ENCODE measurements at places on chromosomes 16 and 17.

- DNase-seq = no peak
Measured at GRCh38 chr16:67250045-67250327, 1.2 kb downstream of the SLC9A5 start.

- peak; percentile 15 for DNase-seq
Measured at GRCh38 chr17:7523033-7523432, 25.8 kb upstream of the TNFSF12 start.

GRCh38 chr17:48546137-48546923 is 1.4 kb upstream of the HOXB2 start:
- no peak for DNase-seq

DNA sequence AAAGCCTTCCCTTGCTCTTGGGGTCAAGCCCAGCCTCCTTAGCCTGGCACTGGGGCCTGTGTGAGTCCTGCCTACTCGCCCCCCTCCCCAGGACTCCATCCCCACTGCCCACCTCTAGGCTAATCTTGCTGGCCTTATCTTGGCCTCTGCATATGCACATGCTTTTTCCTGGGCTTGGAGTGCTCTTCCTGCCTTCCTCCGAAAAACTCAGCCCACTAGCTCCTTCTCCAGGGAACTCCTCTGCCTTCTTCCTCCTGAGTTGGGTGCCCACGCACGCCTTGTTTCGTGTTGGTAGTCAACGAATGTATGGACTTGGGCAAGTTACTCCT is 16.5 kb downstream of the TBX2 start:
- no peak for DNase-seq

GRCh38 chr16:77459534-77460254 is 24.9 kb upstream of the ADAMTS18 start:
- no peak for DNase-seq

DNA sequence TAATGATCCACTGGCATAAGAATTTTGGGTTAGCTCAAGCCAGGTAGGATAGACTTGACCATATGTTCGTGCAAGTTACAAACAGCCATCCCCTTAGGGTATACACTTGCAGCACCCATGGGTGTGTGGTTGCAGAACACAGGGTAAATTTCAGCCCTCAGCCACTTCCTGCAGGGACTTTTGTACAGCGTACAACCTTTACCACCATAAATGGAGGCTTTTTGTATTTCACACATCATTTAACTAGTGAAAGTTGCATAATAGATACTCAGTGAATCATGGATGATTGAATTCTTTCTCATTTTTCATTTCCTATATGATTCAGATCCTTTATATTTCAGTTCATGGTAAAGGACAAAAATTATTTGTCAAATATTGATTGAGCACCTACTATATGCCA is 473.9 kb downstream of the CDH13 start:
- no peak for DNase-seq

GRCh38 chr17:58541249-58541648 is 26.8 kb upstream of the MTMR4 start:
- no peak for DNase-seq

- DNase-seq = no peak
Measured at GRCh38 chr16:19830902-19831560, 53.6 kb downstream of the GPRC5B start.

- DNase-seq = no peak
Measured at GRCh38 chr17:45940826-45941225, 46.5 kb downstream of the MAPT start.

DNA sequence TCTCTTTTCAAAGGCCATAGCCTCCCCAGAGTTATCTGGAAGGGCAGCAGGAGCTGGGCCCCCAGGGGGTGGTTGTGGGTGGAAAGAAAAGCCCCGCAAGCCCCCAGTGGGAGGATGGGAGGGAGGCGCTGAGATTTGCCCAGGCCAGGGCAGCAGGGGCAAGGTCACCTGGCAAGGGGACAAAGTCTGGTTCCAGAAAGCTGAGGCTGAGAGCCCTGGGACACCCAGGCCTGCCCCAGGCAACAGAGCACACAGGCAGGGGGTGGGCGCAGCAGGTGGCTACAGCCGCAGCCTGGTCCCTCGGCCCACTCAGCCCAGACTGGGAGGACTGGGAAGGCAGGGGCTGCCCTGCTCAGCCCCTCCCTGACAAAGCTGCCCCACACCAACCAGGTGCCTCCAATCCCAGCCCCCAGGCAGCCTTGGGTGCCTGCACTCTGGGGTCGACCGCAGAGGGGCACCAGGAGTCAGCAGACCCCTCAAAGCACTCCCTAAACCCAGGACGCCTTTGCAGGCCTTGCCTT is 23.7 kb upstream of the GSG1L start:
- DNase-seq = no peak

DNA sequence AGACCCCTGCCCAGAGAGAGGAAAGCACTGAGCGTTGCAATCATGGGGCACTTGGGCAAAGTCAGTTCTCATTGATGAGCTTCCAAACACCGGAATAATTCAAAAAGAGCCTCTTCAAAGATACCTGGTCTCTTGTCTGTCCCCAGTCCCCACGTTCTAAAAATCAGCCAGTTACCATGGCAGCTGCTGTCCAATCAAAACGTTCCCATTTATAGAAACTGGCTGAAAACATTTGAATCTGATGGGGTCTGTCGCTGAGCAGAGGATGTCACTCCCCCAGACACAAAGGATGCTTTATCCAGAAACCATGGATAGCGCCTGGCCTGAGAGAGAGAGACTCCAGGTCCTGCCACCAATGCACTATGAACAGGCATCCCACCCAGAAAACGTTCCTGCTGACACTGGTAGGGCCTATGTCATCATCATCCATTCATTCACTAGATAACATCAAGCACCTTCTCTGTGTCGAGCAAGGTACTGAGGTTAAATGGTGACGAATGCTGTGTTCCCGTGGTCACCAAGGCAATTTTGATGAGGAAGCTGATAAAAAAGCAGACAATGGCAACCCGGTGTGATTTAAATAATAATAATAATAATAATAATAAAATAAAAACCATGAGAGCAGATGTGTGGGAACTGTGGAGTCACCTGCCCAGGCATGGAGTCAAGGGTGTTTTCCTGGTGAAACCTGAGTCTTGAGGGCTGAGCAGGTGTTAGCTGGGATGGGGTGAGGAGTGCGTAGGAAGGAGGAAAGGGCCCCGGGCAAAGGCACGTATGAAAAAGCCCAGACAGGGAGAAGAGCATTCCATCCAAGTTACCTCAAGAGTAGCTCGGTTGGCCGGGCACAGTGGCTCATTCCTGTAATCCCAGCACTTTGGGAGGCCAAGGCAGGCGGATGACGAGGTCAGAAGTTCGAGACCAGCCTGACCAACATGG is 19.0 kb upstream of the CALB2 start:
- no peak for DNase-seq

DNA sequence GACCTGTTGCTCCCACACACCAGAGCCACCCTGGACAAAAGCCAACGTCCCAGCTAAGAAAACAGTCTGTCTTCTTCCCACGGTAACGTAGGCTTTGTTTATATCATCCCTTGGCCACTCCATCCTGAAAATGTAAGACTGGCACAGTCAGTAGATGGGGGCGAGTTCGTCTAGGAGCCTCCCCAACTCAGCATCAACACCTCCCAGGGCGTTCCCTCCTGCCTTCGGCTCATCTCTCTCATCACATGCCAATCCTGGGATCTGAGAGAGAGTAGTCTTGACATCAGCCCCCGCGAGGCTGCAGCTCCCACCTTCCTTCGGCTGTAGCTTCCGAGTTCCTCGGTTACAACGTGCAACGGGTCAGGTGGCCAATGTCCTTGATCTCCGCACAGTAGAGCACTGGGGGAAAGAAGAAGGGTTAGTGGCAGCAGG is 894 bp downstream of the RNF227 start:
- no peak for DNase-seq

DNA sequence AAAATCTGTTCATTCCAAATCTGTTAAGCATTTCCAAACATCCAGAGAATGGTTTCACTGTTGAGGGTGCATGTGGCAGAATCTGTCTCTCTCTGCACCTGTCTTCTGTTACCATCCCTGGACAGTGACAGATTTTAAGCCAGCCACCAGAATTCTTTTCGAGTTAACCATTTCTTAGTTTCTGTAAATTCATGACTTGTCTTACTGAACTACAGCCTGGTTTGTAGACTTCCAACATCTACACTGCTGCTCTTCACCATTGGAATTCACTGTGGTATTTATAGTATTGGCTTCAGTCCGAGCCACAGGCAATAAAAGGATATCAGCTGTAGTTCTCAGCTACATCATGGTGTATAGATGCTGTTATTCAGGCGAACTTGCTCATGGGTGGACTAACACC is 47.6 kb downstream of the GOSR1 start:
- DNase-seq = no peak
